ENCODE measurements at places on chromosomes 3 and 15. TPM values are rescaled to one million over a fixed set of nuclear protein-coding genes. Genes with fewer than 3 reads are reported as not detected.

GRCh38 chr15:62164396-62165103 is 535 bp downstream of the C2CD4B start:
- H3K27ac ChIP-seq = no peak overlapping the region
- H3K4me1 ChIP-seq = peaks cover 5% of the 10 kb centered on the region
- H3K4me3 ChIP-seq = no peak overlapping the region
- no peak for DNase-seq
- H3K36me3 ChIP-seq = no peaks in the 10 kb centered on the region

GRCh38 chr15:79378394-79379109 is 53.6 kb upstream of the MINAR1 start:
- H3K36me3 ChIP-seq = no peaks in the 10 kb centered on the region
- no peak overlapping the region for H3K27ac ChIP-seq
- H3K4me1 ChIP-seq = no peaks in the 10 kb centered on the region
- DNase-seq = no peak
- H3K27me3 ChIP-seq = no peaks in the 10 kb centered on the region

The PPP4R2 gene
- 51.9 TPM for total RNA-seq

DNA sequence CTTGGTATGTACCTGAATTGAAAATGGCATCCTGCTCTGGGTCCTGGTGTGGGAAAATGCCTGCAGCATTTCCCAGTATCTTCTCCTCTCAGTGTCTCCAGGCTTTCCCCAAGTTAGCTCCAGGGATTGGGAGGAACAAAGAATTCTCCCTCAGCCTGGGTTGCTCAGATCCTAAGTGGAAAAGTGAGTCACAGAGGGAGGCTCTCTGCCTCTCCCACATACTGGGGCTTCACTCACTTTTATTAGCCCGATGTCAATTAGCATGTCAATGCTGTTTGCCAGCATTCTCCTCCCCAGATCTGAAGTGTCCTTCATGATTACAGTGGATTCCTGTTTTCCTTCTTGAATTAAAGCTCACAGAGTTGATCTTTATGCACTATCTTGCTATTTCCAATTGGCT is 655.0 kb downstream of the EPHA3 start:
- no peaks in the 10 kb centered on the region for H3K27me3 ChIP-seq
- no peak overlapping the region for H3K27ac ChIP-seq
- H3K4me3 ChIP-seq = no peak overlapping the region

GRCh38 chr15:40110866-40111550 is 2.3 kb upstream of the BMF start:
- no peak for DNase-seq
- no peak overlapping the region for H3K4me3 ChIP-seq
- H3K36me3 ChIP-seq = no peaks in the 10 kb centered on the region
- 0 out of 2 replicates have a peak, but pooled peaks cover 2% of the 10 kb centered on the region for H3K27me3 ChIP-seq
- no peak overlapping the region for H3K27ac ChIP-seq

- H3K4me1 ChIP-seq = no peaks in the 10 kb centered on the region
- no peak overlapping the region for H3K27ac ChIP-seq
- no peaks in the 10 kb centered on the region for H3K27me3 ChIP-seq
- no peak for DNase-seq
- no peaks in the 10 kb centered on the region for H3K36me3 ChIP-seq
Measured at GRCh38 chr3:79204351-79204750, 563.4 kb downstream of the ROBO1 start.

The NPAP1 gene
- total RNA-seq = not detected
